ENCODE measurements at places on chromosomes 12 and 14.

GRCh38 chr12:107794451-107794850 lies 19.9 kb downstream of the ASCL4 start:
- no peak for DNase-seq

DNA sequence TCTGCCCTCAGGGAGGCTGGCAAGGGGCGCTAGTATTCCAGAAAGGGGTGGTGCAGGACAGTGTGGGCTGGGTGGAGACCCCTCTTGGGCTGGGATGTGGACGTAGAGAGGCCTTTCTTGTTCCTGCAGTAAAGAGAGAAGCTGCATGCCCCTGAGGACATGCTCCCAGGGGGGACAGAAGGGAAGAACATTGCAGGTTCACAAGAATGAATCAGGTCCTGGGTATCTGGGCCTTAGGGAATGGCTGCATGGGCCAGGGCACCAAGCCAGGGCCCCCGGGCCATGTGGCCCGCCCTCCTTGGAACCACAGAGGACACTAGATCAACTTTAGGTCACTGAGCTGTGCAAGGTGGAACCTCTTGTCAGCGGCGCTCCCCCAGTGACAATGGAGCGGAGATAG lies 51.8 kb downstream of the ZNF664 start:
- DNase-seq: no peak

DNA sequence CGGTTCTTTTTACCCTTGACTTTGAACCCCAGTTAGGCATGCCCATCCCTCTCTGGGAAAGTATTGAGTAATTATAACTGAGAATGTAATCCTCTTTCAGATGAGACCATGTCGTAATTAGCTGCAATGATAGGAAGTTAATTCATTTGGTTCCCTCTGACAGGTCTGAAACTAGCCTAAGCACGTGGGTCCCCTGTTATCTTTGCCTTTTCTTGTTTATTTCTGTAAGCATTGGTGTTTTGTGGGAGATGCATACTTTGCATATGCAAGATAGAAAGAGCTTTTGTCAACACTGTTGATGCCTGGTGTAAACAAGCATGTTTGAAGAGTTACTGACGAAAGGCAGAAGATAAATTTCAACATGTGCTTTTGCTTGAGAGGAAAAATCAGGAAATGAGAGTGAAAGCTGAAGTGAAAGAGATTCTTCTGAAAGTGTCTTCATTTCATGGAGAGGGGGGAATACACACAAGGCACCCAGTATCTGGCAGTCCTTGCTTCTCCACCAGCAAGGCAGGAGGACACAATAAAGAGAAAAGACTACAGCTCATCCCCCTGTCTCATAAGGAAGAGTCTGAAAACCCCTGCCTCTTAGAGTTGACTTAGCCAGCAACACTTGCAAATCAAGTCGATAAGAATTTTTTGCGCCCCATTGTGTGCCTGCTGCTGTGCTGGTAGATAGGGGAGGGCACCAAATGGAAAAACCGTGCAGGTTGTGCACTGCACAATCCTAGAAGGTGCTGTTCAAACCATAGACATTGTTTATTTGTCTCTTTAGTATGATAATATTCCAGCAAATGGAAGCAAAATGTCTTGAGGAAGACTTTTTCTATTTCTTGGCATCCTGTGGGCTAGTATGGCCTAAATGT lies 77.8 kb downstream of the SLC24A4 start:
- DNase-seq: no peak

DNA sequence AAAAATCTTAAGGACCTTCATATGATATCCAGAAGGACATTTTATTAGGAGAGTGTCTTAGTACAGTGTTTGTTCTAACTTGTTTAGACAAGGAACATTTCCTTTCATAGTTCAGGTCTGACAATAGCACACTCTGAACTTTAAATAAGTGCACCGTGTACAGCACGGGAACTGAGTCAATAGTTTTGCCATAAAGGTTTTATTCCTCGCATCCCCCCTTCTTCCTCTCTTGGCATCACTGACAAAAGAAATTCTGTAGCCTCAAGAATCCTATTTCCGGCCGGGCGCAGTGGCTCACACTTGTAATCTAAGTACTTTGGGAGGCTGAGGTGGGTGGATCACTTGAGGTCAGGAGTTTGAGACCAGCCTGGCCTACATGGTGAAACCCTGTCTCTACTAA lies 58.3 kb downstream of the TMCC3 start:
- no peak for DNase-seq

DNA sequence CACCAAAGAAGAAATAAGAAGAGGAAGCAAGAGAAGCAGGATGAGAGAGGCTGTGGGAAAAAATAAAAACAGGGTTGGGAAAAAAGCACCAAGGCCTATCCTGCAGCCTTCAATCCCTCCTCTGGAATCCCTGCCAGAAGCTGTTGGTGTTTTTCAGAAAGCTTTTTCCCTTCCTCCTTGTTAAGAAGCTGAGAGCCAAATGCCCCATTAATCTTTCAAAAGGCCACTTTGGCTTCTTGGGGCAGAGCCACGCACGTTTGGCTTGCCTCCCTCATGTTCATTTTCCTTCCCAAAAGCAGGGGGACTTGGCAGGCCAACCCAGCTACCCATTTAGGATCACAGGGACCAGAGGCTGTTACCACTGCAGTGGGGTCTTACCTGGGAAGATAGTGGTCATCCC lies 365.3 kb downstream of the NUAK1 start:
- DNase-seq: no peak

DNA sequence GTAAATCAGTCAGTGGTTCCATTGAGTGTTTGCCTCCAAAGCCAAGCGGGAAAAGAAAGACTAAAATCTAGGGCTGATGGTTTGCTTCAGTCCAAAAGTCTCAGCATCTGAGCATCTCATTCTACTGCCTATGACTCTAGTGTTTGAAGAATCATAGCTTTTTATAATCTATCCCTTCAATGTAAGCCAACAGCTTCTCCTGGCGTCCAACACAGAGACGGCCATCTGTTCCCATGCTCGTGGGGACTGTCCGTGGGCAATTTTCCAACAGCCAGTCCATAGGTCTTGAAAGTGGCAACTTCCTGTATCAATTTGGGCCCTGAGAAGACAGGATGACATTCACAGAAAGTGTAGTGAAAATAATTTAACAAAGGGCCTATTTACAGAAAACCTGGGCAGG lies 544.4 kb upstream of the TMEM132C start:
- DNase-seq: no peak

- DNase-seq: no peak
Observed at GRCh38 chr12:68514807-68515411, 95.8 kb upstream of the RAP1B start.

GRCh38 chr14:74569387-74569786 lies 42.6 kb downstream of the LTBP2 start:
- no peak for DNase-seq

DNA sequence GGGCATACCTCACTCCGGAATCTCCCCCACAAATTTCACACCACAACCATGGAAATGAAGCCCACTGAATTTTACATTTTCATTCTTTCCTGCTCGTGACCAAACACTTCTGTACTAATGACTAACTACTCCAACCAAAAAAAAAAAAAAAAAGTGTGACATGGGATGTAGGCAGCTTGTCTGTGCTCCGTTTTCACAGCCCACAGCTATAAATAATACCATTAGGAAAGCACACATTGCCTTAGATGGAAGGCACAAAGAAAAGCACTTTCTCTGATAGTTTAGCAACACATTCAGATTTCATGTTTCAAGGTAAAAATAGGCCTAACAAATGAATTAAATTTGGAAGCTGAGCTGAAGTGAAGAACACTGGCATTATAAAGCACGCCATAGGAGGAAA lies 42.5 kb downstream of the DUSP6 start:
- DNase-seq: no peak

- no peak for DNase-seq
Observed at GRCh38 chr12:91613223-91613779, 430.7 kb upstream of the DCN start.

- no peak for DNase-seq
Observed at GRCh38 chr12:12091071-12091470, 20.3 kb downstream of the BCL2L14 start.

GRCh38 chr12:131729254-131729955 lies 18.5 kb downstream of the SFSWAP start:
- no peak for DNase-seq

DNA sequence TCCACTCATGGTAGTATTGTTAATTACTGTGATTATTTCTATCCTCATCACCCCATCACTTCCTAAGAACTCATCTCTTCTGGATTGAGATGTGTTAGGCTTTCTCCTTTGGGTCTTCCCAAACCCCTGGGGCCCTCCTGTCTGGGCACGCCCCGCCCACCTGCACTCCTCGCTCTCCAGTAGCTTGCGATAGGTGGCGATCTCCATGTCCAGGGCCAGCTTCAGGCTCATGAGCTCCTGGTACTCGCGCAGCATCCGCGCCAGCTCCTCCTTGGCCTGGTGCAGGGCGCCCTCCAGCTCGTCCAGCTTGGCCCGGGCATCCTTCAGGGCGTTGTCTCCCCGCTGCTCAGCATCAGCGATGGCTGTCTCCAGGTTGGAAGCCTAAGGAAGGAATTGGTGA lies 6.8 kb downstream of the KRT71 start:
- no peak for DNase-seq

DNA sequence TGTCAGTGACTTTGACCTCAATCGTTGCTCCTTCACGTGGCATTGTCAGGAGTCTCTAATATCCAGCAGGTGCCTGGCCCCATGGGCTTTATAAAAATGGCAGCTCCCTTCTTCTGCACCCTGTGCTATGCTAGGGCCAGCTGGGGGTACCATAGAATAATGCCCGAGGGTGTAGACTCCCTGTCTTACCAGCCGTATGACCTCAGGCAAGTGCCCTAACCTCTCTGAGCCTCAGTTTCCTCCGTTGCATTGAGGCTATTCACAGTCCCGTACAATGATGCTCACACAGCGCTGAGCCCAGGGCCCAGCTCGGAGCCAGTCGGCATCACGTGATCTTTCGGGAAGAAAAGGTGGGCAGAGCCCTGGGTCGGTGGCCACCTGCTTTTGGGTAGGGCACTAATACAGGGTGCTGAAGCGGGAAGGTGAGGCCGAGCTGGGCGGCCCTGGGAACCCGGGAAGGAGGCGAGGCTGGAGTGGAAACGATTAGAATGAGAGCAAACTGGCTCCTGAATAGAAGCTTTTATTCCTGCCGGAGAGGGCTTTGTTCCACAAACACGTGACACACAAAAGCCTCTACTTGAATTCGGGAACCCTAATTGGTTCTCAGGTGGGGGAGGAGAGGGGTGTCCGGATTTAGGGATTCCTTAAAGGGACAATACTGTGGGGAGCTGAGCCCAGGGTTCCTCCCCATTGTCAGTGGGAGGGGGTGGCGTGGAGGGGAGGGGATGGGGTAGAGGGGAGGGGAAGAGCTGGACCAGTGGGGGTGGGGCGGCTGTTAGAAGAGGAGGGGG lies 19.9 kb upstream of the MSI1 start:
- no peak for DNase-seq

DNA sequence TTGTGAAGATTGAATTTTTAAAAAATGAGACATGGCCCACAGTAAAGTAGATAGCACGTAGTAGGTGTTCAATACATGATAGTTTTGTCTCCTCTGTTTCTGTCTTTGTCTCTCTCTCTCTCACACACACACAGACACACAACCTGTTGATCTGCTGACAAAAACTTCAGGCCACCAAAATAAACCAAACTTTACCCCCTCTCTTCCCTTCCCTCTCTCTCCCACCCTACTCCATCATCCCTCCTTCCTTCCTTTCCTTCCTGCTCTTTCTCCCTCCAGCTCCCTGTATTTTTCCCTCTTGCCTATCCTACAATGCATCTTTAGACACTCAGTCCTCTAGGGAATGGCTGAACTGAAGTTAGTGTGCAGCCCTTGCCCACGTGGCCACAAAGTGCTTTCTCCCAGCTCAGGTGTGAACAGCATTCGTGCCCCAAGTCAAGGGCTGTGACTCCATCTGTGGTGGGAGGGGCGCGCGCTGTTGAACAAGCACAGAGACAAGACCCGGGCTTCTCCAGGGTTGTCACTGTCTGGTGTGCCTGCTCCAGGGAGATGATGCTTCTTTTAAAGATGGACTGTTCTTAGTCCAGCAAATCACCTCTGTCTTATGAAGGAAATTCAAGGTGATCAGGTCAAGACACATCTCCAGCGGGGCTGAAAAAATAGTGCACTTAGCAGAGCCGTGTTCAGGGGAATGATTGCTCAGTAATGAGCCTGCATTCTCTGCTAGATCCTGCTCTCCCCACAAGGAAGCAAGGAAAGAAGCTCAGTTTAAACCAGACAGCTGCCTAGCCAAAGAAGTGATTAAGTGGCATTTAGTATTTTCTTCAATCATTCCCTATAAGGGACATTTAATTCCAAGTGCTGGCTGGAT lies 75.3 kb downstream of the WSCD2 start:
- no peak for DNase-seq

Measured in stimulated activated CD8-positive, alpha-beta memory T cell treated with anti-CD3 and anti-CD28 coated beads, Interleukin-2, amount 100 ng/mL, for 1 hour (primary cell).